Activated CD4-positive, alpha-beta T cell treated with anti-CD3 and anti-CD28 coated beads, Interleukin-2, amount 50 U/mL, for 1 hour (primary cell): ENCODE measurements at places on chromosomes 1 and 21.
A peak's percentile ranks its signal among the peaks of the same experiment; 100 is the strongest.

GRCh38 chr1:229582011-229582694 lies 23.6 kb upstream of the ABCB10 start:
- no peak for DNase-seq

- DNase-seq, result no peak
Measured at GRCh38 chr1:238895911-238896310, 490.5 kb upstream of the CHRM3 start.

DNA sequence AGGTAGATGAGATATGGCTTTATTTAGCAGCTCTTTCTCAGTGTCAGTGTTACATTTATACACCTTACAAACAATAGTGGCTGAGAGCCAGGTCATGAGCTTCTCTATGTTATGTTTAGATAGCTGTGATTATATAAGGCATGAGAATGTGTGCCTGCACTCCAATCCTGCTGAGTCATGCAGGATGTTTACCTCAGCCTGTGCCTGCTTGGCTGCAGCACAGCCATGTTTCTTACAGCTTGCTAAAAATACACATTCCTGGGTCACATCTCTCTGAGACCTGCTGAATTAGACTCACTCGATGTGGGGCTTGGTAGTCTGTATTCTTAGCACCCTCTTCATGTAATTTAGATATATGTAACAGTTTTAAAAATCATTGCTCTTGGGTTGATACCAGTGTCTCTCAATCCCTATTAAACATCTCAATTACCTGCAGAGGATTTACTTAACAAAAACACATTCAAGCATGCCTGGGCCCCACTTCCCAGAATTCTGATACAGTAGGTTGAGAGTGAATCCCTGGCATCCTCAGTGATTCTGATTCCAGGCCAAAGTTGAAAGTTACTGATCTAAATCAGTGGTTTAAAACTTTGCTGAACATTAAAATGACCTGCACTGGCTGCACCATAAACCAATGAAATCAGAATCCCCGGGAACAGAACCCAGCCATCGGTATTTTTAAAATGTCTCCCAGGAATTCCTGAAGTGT lies 107.5 kb downstream of the GDAP2 start:
- no peak for DNase-seq

DNA sequence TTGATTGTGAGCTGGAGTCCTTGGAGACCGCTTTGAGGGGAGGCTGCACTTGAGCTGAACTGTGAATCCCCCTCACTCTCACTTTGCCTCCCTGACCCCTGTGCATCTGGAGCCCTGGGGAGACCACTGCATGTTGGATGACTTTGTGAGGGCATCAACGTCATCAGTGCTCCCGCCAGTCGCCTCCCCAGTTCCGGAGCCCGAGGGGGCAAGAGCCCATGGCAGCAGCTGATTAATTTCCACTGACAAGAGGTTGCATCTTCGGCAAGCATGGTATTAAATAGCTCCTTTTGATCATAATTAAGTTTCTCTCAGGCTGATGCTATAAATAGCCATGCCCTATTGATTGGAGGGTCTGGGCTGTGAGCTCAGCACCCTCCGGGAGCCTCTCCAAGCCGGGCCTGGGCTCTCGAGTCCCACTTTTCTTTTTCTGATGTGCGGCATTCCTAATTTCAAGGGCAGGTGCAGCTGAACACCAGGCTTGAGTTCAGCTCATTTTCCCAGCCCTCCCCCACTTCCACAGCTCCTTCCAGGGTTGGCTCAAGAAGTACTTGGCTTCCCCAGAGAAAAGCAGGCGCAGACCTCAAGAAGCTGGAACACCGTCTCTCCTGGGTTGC lies 33.2 kb downstream of the KCND3 start:
- no peak for DNase-seq

DNA sequence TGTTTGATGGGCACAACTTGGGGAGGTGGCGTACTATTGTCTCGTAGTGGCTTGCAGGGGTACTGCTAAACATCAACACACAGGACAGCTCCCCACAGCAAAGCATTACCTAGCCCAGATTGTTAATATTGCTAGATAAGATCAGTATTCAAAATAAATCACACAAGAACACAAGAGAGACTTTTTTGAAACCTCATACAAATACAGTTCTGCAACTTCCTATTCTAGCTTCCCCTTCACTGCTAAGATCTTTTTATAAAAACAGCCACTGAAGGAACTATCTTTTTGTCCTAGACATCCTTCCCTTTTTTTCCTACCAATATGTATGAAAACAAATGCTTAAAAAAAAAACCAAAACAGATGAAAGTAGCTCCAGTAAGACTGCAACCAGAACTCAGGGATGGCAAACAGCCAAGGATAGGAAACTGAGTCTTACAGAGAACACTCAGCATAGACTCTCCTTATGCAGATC lies 137.8 kb upstream of the KRTAP19-8 start:
- DNase-seq, result no peak

DNA sequence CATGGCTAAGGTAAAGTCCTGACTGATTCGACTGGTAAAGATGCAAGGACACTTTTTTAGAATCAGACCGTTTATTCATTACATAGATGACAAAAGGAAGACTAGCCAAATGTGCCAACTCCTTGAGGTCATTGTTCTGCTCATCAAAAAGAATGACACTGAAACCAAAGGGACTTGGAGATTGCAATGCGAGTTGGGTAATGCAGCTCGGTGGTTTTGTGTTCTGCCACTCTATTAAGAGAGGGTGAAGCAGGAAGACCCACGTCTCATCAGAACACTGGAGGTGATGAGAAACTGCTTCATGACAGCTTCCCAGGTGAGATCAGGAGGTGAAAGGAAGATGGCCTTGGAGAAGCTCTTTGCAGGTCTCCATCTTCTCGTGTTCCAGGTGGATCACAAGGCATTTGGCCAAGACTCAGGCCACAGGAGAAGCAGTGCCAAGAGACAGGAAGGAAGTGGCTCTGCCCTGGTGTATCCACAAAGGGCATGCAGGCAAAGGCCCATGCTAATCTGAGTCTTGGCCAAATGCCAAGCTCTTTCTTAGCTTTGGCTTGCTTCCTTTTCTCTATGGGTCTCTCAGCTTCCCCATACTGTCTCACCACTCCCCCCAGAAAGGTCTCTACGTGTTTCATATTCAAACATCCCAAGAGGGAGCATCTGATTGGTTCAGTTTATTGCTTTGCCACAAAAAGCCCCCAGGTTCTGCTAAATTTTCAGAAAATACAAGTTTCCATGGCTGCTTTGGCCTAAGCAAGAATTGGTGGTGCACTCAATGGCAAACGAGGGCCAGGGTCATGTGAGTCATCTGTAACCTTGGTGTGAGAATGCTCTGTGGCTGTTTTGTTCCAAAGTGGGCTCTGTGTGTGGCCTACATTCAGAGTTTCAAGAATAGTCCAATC lies 5.7 kb upstream of the CCT8 start:
- DNase-seq, result no peak

DNA sequence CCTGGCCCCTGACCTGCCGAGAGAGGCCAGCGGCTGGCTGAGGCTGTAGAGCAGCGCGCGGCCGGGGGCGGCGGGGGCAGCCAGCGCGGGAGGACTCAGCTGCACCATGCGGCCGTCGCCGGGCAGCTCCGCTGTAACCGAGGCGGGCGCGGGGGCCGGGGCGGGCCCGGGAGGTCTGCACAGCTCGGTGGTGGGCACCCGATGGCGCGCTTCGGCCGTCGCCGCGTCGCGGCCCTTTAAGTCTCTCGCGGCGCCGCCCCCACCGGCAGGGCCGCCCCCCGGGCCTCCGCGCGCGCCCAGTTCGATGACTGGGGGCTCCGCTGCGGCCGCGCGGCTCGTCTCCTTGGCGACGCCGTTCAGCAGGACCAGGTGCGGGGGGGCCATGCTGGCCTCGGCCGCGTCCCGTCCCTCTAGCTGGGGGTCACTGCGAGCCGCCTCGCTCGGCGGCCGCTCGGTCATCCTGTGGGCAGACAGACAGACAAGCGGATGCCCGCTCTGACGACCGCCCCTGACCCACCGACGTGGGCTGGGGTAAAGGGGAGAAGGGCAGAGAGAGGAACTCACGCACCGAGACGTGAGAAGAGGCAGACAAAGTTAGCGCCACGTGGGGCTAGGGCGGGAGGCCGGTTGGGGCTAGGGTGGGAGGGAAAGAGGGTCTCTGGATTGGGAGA lies 6.5 kb downstream of the TAL1 start:
- DNase-seq, result no peak

DNA sequence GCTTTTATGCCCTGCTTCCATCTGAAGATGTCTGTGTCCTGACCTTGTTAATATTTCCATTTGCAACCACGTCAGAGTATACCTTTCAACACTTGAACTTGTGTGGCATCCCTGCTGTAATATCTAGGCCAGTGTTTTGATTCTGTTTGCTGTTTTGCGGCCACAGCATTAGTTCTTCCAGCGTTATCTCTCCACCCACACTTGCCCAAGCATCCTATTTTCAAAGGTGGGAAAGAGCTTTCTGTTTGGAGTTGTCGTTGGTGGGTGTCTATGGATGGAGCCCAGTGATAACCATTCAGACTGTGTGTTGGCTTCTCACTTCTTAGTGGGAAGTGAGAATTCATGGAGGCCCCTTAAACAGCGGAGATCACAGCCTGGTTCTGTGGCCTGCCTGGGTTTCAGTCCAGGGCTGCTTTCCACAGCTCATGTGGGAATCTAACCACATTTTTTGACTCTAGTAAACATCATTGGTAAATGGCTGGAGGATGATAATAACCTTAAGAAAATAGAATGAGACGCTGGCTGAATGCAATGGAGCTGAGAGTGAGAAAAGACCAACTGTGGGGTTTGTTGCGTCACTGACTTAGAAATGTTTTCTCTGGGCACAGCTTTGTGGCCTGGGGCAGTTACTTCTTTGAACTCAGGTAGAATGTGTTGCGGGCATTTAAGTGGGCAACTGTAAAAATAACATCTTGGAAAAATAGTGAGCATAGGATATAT lies 7.6 kb downstream of the TENT5C start:
- no peak for DNase-seq

GRCh38 chr1:59110271-59110670 lies 186.6 kb upstream of the FGGY start:
- no peak for DNase-seq

GRCh38 chr1:119838236-119838635 lies 27.0 kb upstream of the REG4 start:
- no peak for DNase-seq

DNA sequence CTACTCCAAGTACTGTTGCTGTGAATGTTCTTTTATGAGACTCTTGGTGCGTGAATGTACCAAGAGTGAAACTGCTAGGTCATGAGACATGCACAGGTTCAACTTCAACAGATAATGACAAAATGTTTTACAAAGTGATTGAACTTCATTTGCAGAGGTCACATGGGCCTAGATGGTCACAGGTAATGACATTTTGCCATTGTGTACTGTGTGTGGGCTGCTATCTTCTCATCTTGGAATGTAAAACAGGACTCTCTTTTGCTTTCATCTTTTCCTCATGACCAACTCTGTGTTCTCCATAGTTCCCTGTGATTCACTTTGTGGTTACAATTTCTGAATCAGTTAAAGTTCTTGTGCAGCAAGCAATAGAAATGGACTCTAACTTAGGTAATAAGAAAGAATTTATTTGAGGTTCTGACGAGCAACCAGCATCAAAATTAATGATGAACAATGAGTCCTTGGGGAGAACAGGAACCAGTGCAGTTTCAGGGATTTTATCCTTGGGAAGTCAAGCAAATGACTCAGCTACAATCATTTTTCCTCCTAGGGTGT lies 16.2 kb upstream of the TSNAX start:
- no peak for DNase-seq

- DNase-seq, result no peak
Measured at GRCh38 chr21:36980280-36981048, 14.0 kb upstream of the HLCS start.

- no peak for DNase-seq
Measured at GRCh38 chr1:168498159-168498631, 45.6 kb downstream of the XCL2 start.

GRCh38 chr1:17494114-17494729 lies 45.3 kb upstream of the ARHGEF10L start:
- peak; percentile 60 for DNase-seq

- DNase-seq, result no peak
Measured at GRCh38 chr1:14140831-14141401, 440.9 kb downstream of the PRDM2 start.

DNA sequence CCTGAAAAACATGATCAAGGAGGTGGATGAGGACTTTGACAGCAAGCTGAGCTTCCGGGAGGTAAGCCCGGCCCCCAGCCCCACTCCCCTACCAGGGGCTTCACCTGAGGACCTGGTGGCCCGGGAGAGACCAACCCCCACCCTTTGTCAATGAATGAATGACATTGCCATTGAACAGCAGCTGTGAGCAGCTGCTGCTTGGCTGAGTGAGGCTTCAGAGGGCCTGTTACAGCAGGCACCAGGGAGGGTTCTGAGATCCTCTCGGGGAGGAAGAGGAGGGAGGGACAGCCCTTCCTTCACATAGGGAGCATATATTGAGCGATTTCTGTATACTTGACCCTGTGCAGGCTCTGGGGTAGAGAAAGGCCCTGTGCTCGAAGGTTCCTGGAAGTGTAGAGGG lies 12.3 kb upstream of the CTRC start:
- no peak for DNase-seq

DNA sequence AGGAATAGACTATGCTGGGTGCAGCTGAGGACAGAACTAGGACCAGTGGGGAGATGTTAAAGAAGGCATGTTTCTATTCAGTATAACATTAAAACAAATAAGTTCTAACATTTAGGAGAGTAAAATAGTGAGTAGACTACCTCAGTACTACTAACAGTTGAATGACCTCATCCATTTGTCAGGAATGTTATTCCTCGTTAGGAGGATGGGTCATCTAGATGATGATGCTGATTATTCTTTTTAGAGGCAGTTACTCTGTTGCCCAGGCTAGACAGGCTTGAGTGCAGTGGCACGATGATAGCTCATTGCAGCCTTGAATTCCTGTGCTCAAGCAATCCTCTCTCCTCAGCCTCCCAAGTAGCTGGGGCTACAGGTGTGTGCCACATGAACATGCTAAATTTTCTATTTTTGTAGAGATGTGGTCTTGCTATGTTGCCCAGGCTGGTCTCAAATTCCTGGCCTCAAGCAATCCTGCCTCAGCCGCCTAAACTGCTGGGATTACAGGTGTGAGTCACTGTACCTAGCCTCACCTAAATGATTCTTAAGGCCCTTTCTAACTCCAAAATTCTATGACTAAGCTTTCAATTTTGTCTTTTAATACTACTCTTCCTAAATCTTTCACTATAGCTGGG lies 9.3 kb downstream of the EEIG2 start:
- no peak for DNase-seq

DNA sequence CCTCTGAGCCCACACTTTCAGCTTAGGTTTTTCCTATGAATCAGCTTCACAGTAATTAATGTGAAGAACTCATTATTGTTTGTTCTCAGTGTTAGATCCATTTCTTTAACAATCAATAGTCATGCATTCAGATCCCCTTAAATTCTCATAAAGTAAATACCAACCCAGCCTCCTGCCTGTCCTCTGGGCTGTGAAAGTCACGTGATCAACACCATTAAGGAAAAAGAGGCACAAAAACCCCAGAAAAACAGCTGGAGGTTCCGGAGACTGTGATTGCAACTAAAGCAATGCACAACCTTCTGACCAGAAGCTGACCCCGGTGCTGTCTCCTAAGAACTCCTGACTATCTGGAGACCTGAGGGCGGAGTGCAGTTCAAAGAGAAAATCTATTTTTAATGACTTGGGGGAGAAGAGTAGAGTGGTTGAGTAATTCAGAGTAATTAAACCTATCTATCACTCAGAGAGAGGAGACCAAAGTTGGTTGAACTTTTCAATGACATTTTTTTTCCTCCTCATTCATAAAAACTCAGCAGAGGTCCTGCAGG lies 132.5 kb downstream of the PLXNA2 start:
- no peak for DNase-seq

GRCh38 chr1:22712502-22713271 lies 2.0 kb downstream of the EPHB2 start:
- DNase-seq, result no peak
